Left lung (tissue), 14 donors: ENCODE measurements at places on chromosomes 7 and 10. TPM values are rescaled to one million over a fixed set of nuclear protein-coding genes. Genes with fewer than 3 reads are reported as not detected.
A peak's percentile ranks its signal among the peaks of the same experiment; 100 is the strongest.

- DNase-seq = no peak
Observed at GRCh38 chr7:8353991-8354390, 79.4 kb upstream of the NXPH1 start.

Gene GPR15LG
- not detected for polyA plus RNA-seq

Gene CRHR2
- polyA plus RNA-seq = 0.17 TPM

GRCh38 chr7:84088802-84089201 lies 105.8 kb downstream of the SEMA3A start:
- no peak for DNase-seq

Gene CTAGE8
- polyA plus RNA-seq = 5.3 TPM

DNA sequence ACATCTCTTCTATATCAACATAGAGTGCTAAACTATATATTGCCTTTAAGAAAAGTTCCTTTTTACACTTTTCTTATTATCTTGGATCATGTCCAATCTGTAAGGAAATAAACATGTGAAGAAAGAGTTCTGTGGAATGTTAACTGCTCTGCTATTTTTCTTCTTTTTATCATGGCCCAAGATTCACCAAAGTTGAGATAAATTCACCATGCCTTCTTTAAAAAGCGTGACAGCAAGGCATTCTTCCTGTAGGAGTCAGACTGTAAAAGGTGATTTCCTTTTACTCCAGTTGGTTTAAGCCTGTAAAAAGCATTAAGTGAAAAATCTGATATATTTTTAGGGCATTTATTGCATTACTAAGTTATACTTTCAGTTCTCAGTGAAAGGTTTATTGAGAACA lies 165.7 kb upstream of the FZD1 start:
- DNase-seq = no peak

- no peak for DNase-seq
Observed at GRCh38 chr10:33955676-33956075, 621.2 kb upstream of the NRP1 start.

DNA sequence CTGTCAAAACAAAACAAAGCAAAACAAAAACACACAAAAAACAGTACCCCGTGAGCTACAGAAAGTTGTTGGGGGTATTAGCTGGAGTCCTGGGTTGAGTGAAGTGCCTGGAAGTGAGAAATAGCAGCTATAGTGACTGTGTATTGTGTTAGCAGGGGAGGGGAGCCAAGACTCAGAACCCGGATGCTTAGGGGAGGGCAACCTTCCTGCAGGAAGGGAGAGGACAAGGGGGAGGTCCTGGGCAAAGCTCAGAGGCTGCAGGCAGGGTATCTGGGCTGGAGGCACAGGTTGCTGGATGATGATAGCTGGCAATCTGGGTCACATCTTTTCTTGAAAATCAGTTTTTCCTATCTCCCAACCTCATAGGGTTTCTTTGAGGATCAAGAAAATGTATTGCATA lies 75.8 kb upstream of the PARD3 start:
- no peak for DNase-seq

GRCh38 chr10:99280472-99280871 lies 44.8 kb upstream of the HPSE2 start:
- no peak for DNase-seq

- DNase-seq = peak; percentile 45
Observed at GRCh38 chr7:88344956-88345832, 38.5 kb upstream of the STEAP4 start.

DNA sequence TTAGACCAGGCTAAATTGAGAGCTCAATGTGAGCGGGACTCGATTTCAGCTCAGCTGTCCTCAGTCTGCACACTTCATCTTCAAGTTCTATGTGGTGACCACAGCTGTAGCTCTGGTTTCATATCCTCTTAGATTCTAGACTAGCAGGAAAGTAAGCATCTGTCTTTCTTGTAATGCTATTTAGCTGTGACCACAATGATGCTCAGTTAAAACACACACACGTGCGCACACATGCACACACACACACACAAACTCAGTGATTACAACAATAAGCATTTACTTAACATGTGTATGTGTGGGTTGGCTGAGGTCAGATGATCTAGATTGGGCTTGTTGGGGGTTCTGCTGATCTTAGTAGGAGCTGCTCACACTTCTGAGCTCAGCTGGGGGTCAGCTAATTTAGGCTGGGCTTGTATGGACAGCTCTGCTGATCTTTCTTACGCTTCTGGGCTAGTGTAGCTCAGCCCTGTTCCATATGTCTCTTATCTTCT lies 82.5 kb downstream of the ZNF365 start:
- DNase-seq = no peak

GRCh38 chr10:76991621-76992020 lies 646.0 kb downstream of the KCNMA1 start:
- DNase-seq = no peak

DNA sequence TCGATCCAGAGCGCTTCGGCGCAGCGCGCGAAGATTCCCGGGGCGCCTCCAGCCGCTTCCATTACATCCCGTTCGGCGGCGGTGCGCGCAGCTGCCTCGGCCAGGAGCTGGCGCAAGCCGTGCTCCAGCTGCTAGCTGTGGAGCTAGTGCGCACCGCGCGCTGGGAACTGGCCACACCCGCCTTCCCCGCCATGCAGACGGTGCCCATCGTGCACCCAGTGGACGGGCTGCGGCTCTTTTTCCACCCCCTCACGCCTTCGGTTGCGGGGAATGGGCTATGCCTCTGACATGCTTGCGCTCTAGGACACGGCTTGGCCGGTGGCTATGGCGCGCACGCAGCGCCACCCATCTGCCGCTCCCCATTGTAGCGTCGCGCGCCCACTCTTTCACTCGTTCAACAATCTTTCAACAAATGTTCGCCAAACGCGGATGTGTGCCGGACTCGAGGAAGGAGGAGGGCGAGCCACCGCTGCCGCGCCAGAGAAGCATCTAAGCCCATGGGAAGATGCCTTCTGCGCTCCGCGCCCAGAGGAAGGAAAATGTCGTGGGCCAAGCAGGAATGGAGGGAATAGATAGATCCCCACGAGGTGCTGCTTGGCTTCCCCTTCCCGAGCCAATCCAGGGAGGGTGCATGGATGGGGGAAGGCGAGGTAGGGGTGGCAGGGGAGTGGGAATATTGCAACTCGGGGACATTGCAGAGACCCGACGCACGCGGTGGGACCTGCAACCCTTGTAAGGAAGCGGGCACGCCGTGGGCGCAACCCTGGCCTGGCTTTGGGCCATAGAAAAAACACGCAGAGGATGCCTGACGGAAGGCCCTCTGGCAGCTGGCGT lies 5.1 kb upstream of the CYP26A1 start:
- DNase-seq = no peak

- no peak for DNase-seq
Observed at GRCh38 chr10:51861731-51862130, 162.3 kb upstream of the CSTF2T start.

DNA sequence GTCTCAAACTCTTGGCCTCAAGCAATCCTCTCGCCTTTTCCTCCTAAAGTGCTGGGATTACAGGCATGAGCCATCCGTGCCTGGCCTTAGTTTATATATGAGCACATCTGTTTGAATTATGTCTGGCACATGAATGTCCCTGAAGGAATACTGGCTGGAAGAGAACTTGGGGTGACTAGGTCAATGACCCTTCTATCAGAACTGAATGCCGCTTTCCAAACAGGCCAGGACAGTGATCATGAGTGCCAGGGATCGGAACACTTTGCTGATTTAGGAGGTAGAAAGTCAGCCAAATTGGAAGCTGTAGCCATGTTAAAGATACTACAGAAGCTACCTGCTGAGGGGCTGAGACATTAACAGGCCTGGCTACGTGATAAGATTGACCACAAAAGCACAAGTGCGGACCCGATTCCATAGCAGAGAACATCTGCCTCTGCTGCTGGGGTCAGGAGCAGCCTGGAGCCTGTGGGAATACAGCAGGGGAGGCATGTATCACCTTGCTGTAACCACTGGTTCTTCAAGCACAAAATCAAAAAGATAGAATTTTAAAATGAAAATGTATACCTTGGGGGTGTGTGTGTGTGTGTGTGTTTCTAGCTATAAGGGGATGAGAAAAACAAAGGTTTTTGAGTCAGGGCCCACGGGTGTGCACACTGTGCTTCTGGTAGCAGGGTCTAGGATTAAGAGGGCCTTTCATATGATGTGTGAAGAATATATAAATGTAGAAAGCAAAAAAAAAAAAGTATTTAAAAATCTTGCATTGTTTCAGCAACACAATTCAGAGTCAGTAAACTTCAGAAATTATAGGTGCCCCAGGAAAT lies 293.7 kb downstream of the BBS9 start:
- no peak for DNase-seq

Gene CALHM3
- not detected for polyA plus RNA-seq

GRCh38 chr10:87504307-87504639 lies 420 bp upstream of the MINPP1 start:
- no peak for DNase-seq

DNA sequence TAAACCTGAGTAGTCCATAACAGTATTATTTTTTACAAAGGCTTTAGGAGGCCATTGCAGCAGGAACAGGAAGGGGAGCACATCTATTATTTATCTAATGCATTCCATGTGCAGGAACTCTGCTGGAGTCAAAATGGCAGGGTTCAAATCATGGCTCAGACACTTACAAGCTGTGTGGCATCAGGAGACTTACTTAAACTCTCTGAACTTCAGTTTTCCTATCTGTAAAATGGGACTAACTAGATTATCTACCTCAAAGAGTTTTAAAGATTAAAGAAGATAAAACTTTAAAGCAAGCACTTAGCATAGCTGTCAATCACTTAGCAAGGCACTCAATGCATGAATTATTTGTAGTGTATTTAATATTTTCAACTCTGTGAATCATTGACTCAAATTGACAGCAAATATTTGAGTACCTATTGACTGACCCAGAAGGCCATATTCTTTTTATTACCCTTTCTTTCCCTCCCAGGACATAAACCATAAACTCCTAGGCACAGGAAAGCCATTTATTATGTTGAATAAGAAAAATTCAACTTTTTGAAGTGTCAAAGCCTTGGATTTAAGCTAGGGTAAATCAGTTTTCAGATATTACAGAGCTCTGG lies 115.8 kb upstream of the FAM204A start:
- DNase-seq = no peak

GRCh38 chr7:20214921-20215669 lies 2.1 kb downstream of the MACC1 start:
- no peak for DNase-seq

DNA sequence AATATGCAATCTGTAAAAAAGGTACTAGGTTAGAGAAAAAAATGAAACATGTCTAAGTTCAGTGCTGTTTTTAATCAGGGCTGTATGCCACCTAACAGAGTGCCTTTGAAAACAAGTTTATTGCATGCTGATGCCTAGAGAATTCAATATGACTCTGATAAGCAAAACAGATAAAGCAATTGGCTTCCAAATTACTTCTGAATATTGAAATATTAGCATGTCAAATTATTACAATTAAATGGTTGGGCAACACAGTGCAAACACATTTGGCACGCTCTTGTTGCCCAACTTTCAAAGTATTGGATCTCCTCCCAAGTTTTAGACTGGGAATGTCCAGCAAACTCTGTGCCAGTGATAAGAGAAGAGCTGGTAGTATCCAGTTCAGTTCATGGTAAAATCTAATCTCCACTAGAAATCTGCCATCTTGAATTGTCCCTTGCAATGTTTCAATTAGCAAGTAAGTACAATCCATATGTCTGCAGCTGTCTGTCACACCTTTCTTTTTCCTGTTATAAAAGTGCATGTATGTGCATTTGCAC lies 65.2 kb upstream of the FAM133B start:
- no peak for DNase-seq

GRCh38 chr10:64376167-64376566 lies 855.0 kb downstream of the REEP3 start:
- DNase-seq = no peak

Gene EBF3
- 2.0 TPM for polyA plus RNA-seq

DNA sequence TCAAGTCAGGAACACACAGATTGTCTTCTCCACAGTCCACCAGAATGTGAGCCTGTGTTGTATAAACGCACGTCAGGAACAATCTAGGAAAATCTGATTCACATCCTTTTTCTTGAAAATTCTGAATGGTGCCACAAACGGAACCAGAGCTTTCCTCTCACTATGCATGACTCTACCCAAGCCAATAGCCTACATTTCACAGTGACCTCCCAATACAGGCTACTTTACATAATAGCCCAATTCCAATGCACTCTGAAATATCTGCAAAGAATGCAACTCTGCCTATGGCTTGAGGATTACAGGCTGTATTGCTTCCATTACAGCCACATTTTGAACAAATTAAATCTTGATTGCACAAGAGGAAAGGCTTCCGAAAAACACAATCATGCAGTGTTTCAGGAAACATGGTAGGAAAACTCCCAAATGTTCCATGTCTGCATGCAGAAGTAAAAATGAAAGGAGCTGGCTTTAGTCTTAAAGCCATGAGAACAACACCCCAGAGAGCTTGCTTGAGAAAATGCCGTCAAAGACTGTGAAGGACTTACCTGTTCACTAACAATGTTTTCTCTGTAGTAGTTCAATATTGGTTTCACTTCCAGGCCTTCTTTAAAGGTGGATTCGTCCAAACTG lies 113.9 kb downstream of the ITGA8 start:
- no peak for DNase-seq

- DNase-seq = no peak
Observed at GRCh38 chr10:63115732-63116383, 17.3 kb upstream of the NRBF2 start.

DNA sequence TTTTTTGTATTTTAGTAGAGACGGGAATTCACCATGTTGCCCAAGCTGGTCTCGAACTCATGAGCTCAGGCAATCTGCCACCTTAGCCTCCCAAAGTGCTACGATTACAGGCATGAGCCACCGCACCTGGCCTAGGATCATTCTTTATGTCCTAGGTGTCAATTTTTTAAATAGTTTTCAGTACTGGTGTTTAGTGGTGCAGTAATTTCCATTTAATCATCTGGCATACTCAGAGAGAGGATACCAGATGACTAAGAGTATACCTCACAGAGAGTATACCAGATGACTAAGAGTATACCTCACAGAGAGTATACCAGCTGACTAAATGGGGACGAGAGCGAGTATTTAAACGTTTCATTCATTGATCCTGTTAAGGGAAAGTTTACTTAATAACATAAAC lies 37.3 kb upstream of the TMEM248 start:
- no peak for DNase-seq

DNA sequence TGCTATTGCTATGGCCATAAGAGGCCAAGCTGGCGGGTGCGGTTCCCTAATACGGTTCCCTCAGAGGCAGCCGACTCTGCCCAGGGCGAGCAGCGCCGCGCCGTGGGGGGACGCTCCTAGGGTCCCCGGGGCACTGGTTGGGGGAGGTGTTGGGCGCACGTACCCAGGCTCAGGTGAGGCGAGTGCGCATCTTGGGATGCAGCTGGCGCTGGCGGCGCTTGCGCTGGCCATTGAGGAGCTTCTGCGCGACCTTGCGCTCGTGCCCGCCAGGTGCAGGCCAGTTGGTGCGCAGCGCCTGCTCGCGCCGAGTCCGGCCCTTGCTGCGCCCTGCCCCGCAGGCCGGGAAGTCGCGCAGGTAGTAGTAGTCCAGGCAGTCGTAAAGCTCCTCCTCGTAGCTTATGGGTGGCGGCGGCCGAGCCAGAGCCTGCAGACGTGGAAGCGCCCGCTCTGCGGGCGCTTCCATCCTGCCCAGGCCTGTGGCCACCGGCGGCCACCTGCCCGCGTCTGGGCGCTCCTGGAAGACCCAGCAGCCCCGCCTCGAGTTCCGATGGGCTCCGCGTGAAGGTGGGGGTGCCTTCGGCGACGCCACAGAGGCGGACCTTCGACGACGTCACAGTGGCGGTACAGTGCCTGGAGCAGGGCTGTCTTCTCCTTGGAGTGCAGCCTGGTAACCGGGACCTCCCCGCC lies at the start of gene NUPR2:
TSS of gene NUPR2 (minus strand) at position 566 of the 687 bp plus-strand sequence. CDS start at position 463, 103 bp downstream.
- DNase-seq = peak; percentile 79

GRCh38 chr10:22679608-22680007 lies 34.8 kb downstream of the PIP4K2A start:
- no peak for DNase-seq

- no peak for DNase-seq
Observed at GRCh38 chr10:118101501-118101900, 54.8 kb upstream of the RAB11FIP2 start.
